Activated CD4-positive, alpha-beta T cell treated with anti-CD3 and anti-CD28 coated beads, Interleukin-2, amount 10 ng/mL, durations not matched to agents 24 days and 14 days (primary cell): ENCODE measurements at places on chromosomes 2 and 18. TPM values are rescaled to one million over a fixed set of nuclear protein-coding genes. Genes with fewer than 3 reads are reported as not detected.

CCDC85A gene
- not detected in 2 replicates for total RNA-seq

C1QL2 gene
- total RNA-seq: not detected in 2 replicates

RND3 gene
- not detected in 2 replicates for total RNA-seq

FHOD3 gene
- not detected in 2 replicates for total RNA-seq

UGT1A8 gene
- not detected in 2 replicates for total RNA-seq

CCDC74B gene
- 1.2 and 1.4 TPM in 2 replicates for total RNA-seq

NPPC gene
- total RNA-seq: 0.76 and 2.2 TPM in 2 replicates

RNF125 gene
- total RNA-seq: 32.6 and 35.0 TPM in 2 replicates

GREB1 gene
- 0.05 and 0.24 TPM in 2 replicates for total RNA-seq

SEMA4F gene
- 3.5 and 4.8 TPM in 2 replicates for total RNA-seq

KCMF1 gene
- 98.1 and 101 TPM in 2 replicates for total RNA-seq

COX7A2L gene
- total RNA-seq: 85.3 and 88.4 TPM in 2 replicates

ERBB4 gene
- not detected in 2 replicates for total RNA-seq

DSC3 gene
- not detected in 2 replicates for total RNA-seq

TRIM43 gene
- not detected in 2 replicates for total RNA-seq

ACADL gene
- not detected in 2 replicates for total RNA-seq

C2orf80 gene
- total RNA-seq: not detected in 2 replicates

NCK2 gene
- 85.8 and 86.2 TPM in 2 replicates for total RNA-seq

SPDYA gene
- total RNA-seq: 1.9 TPM in 2 replicates

SRD5A2 gene
- not detected in 2 replicates for total RNA-seq

KDM3A gene
- total RNA-seq: 69.6 and 74.0 TPM in 2 replicates

SLC11A1 gene
- total RNA-seq: 0.12 and 0.19 TPM in 2 replicates

ZBTB7C gene
- total RNA-seq: 0.56 and 0.64 TPM in 2 replicates

NFATC1 gene
- 105 and 107 TPM in 2 replicates for total RNA-seq

TLK1 gene
- total RNA-seq: 91.8 and 94.9 TPM in 2 replicates

CHRND gene
- not detected in 2 replicates for total RNA-seq

TMEM169 gene
- 0.51 and 0.97 TPM in 2 replicates for total RNA-seq

SLC9A4 gene
- total RNA-seq: 0.07 and 0.12 TPM in 2 replicates

LCT gene
- total RNA-seq: 0.31 and 0.51 TPM in 2 replicates

SCN9A gene
- total RNA-seq: not detected in 2 replicates

DOK6 gene
- total RNA-seq: not detected in 2 replicates

GPR17 gene
- total RNA-seq: not detected in 2 replicates

SKOR2 gene
- not detected in 2 replicates for total RNA-seq

VWC2L gene
- total RNA-seq: not detected in 2 replicates

KIF1A gene
- total RNA-seq: 0.37 and 0.47 TPM in 2 replicates

ASXL2 gene
- total RNA-seq: 57.1 and 57.4 TPM in 2 replicates

COX5B gene
- total RNA-seq: 227 and 233 TPM in 2 replicates

RBM43 gene
- total RNA-seq: 2.5 and 3.4 TPM in 2 replicates

ITPRIPL1 gene
- total RNA-seq: 51.4 and 53.9 TPM in 2 replicates

ANKRD30BL gene
- not detected in 2 replicates for total RNA-seq

LAMA3 gene
- total RNA-seq: not detected in 2 replicates

GLI2 gene
- total RNA-seq: 0.09 and 0.14 TPM in 2 replicates

IL37 gene
- not detected in 2 replicates for total RNA-seq

UGT1A3 gene
- total RNA-seq: not detected in 2 replicates

DES gene
- not detected in 2 replicates for total RNA-seq

ABHD3 gene
- 29.3 and 31.1 TPM in 2 replicates for total RNA-seq

SERPINB7 gene
- not detected in 2 replicates for total RNA-seq

GKN1 gene
- total RNA-seq: not detected in 2 replicates

XIRP2 gene
- not detected in 2 replicates for total RNA-seq

SGPP2 gene
- total RNA-seq: 22.9 and 23.0 TPM in 2 replicates

CNTNAP5 gene
- total RNA-seq: not detected in 2 replicates

SCYGR4 gene
- total RNA-seq: not detected in 2 replicates

CIB4 gene
- total RNA-seq: not detected in 2 replicates

ARHGAP25 gene
- 37.8 and 42.2 TPM in 2 replicates for total RNA-seq

TNFRSF11A gene
- total RNA-seq: 14.0 and 16.4 TPM in 2 replicates

CCDC150 gene
- 18.2 and 21.1 TPM in 2 replicates for total RNA-seq

NAGK gene
- 55.9 and 67.1 TPM in 2 replicates for total RNA-seq

ANKRD62 gene
- not detected in 2 replicates for total RNA-seq

CWC22 gene
- 30.0 and 30.2 TPM in 2 replicates for total RNA-seq

CREG2 gene
- total RNA-seq: not detected in 2 replicates
